Activated T-helper 1 cell treated with anti-CD3 and anti-CD28 coated beads, Interleukin-12 subunit alpha, Interleukin-12 subunit beta, Interleukin-2, Interleukin-4 antibody, amounts not matched to agents 30 ng/mL and 10 ng/mL and 1 ng/mL, durations not matched to agents 14 hours and 24 hours and 36 hours (primary cell): ENCODE measurements at places on chromosomes 3 and 15. TPM values are rescaled to one million over a fixed set of nuclear protein-coding genes. Genes with fewer than 3 reads are reported as not detected.

MESP1 gene
- 4.6 and 6.6 TPM in 2 replicates for total RNA-seq

FGF12 gene
- not detected in 2 replicates for total RNA-seq

ROPN1 gene
- not detected in 2 replicates for total RNA-seq

GRCh38 chr3:96966181-96966929, 152.0 kb downstream of the EPHA6 start:
- no peak for DNase-seq
- no peak overlapping the region for H3K4me3 ChIP-seq
- no peaks in the 10 kb centered on the region for H3K27me3 ChIP-seq
- no peaks in the 10 kb centered on the region for H3K36me3 ChIP-seq

GRCh38 chr15:72110355-72110754, 7.6 kb downstream of the MYO9A start:
- no peak overlapping the region for H3K27ac ChIP-seq
- no peaks in the 10 kb centered on the region for H3K4me1 ChIP-seq
- no peak overlapping the region for H3K4me3 ChIP-seq
- H3K36me3 ChIP-seq: no peaks in the 10 kb centered on the region
- DNase-seq: no peak
